DND-41 (cell line): ENCODE measurements at places on chromosomes 1 and 21.

DNA sequence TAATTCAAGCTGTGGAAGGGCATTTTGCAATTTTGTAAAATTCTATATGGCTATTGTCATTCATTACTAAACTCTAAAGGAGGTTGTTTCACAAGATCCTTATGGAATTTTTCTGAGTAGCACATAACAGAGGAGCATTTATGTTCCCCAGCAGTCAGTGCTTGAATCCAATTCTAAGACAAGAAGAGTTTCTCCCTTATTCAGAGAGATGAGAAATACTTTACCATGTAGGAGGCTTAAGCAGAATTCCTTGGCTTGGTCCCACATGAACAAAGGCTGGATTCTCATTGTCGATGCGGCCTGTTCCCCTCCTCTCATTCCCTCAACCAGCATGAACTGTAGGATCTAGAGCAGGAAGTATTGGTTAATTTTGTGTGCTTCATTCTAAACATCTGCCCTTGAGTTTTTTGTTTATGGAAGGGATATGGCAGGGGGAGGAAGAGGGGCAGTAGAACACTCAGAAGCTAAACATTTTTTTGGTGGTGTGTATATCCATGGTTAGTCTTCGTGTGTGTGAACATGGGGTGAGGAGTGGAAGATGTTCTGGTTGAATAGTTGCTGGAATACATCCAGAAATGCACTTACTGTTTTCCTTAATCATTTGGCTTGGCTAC is 74.3 kb downstream of the LAMC1 start:
- no peak for DNase-seq

GRCh38 chr1:179425186-179425585 is 59.4 kb downstream of the AXDND1 start:
- DNase-seq = no peak

DNA sequence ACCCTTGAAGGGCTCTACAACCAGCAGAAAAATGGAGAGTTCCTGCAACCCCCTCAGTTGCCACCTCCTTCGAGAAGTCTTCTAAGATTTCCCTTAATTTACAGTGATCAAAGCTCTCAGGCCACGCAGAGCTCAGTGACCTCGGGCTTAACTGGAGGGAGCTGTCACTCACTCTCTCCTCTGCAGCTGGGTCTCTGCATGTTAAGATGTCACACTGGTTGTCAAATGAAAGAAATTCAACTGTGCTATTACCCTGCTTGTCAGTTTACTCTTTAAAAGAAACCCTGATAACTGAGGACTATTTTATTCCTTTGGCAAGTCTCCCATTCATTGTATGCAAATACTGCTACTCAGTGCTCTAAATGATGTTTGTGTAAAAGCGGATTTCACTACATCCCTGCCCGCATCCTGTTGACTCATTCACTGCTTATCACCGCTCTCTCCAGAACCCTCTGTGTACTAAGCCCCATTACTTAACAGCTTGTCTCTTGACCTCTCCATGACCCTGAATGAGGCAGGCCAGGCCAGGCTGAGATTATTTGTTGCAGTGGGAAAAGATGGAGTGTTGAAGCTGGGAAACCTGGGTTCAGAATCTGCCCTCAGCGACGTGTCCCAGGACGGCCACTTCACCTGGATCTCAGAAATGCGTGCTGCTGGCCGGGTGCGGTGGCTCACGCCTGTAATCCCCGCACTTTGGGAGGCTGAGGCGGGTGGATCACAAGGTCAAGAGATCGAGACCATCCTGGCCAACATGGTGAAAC is 13.7 kb downstream of the DHRS3 start:
- DNase-seq = peak; percentile 43

GRCh38 chr1:32991819-32992488 is 27.3 kb upstream of the RNF19B start:
- no peak for DNase-seq

DNA sequence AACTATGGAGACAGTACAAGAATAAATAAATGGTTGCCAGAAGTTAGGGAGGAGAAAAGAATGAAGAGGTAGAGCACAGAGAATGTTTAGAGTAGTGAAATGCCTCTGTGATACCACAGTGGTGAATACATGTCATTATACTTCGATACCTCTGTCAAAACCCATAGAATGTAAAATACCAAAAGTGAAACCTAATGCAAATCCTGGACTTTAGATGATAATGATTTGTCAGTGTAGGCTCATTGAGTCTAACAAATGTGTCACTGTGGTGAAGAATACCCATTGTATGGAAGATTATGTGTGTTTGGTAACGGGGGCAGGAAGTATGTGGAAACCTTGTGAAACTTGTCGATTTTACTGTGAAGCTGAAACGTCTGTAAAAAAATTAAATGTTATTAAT is 1106.5 kb upstream of the TMPRSS15 start:
- no peak for DNase-seq

- DNase-seq = no peak
Observed at GRCh38 chr1:244439391-244440032, 12.2 kb downstream of the ADSS2 start.

GRCh38 chr1:241600496-241600901 is 39.7 kb downstream of the CHML start:
- no peak for DNase-seq

DNA sequence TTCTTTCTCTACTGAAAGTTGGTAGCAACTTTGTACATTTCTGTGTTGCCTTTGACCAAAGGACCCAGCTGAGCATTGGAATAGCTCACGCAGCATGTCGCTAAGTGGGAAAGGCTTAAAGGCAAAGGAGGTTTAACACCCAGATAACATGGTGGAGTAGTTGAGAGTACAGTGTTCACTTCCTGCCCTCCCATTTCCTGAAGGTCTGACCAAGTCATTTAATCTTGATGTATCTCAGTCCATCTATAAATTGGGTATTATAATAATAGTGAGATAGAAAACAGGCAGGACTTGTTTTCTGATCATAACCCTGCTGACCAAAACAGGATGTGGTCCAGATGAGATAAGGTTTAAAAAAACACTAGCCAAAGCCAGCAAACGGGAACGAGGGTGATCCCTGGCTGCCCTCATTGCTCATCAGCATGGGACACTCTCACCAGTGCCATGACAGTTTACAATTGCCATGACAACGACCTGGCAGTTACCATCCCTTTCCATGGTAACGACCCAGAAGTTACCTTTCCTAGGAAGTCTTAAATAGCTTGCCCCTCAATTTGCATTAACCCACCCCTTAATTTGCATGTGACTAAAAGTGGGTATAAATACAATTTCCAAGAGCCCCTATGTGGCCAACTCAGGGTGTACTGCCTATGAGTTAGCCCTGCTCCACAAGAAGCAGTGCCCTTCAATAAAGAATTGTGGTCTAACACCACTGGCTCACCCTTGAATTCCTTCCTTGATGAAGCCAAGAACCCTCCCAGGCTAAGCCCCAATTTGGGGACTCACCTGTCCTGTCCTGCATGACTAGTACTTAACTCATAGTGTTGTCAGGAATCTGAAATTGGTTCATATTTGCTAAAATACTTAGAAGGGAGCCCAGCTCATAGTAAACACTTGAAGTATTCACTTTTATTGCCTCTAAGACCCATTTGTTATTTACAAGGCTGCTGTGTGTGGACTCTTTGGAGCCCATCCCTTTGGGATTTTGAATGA is 28.4 kb upstream of the FHAD1 start:
- DNase-seq = no peak

- DNase-seq = no peak
Observed at GRCh38 chr1:244346972-244347618, 104.6 kb downstream of the ADSS2 start.

GRCh38 chr1:1068517-1069055 is 5.5 kb downstream of the RNF223 start:
- DNase-seq = no peak

GRCh38 chr21:14376854-14377253 is 6.1 kb downstream of the HSPA13 start:
- DNase-seq = no peak

DNA sequence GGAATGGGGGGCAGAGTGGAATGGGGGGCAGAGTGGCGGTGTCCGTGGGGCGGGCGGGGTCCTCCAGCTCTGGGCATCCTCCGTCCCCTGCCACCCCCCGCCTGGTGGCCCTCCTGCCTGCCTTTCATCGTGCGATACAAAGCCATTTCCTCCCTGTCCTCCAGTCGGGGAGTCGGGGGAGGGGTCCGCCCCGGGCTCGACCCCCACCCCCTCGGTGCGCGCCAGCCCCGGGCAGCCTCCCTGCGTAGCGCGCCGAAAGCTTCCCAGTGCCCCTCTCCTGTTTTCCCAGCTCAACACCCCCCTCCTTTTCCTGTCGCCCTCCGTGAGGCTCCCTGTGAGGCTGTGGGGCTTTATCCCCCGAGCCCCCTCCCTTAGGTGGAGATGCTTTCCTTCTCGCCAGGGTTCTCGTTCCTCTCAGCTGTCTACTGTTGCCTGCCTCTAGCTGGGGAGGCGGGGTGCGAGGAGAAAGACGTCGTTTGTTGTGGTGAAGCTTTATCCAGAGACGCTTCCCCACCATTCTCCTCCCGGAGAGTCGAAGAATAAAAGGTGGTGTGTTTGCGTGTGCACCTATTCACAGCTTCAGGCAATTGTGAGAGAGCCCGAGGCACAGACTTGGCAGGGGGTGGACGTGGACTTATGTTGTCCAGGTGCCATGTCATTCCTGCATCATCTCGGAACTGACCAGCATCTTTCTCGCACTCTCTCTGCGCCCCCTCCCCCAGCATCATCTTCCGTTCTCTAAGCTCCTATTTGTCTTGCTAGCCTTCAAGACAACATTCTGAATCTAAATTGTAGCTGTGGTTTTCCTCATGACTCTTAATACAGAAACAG is 848 bp downstream of the DNM3 start:
- DNase-seq = no peak

GRCh38 chr1:153533689-153534201 is 2.0 kb downstream of the S100A6 start:
- no peak for DNase-seq
